ENCODE measurements at places on chromosomes 1 and 21. TPM values are rescaled to one million over a fixed set of nuclear protein-coding genes. Genes with fewer than 3 reads are reported as not detected.

DNA sequence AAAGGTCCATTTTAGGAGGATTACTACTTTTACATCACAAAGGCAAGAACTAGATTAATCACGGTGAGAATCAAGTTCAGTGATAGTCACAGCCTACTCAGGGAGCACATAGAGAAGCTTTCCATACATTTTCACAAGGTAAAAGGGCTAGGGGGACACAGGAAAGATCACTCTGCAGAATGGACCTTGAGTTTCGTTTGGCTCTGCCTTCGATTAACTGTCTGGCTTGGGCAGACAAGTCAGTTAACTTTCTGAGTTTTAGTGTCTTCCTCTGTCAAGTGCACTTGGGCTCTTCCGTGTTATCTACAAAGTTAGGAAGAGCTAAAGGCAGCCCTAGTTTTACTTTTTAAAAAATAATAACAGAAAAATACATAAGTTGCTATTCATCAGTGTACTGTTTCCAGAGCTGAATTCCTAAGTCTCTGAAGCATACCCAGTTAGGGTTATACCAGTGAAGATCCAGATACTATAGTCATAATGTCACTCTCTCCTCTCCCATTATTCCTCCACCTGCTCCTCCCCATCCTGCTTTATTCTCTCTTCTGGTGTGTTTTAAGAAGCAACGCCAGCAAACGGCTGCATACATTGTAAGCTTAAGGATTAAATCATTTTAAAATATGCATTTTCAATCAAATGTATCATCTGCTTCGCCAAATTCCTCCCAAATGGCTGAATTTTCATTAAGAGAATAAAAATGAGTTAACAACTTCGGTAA is 1.7 kb downstream of the CEP170 start:
- DNase-seq: no peak

DNA sequence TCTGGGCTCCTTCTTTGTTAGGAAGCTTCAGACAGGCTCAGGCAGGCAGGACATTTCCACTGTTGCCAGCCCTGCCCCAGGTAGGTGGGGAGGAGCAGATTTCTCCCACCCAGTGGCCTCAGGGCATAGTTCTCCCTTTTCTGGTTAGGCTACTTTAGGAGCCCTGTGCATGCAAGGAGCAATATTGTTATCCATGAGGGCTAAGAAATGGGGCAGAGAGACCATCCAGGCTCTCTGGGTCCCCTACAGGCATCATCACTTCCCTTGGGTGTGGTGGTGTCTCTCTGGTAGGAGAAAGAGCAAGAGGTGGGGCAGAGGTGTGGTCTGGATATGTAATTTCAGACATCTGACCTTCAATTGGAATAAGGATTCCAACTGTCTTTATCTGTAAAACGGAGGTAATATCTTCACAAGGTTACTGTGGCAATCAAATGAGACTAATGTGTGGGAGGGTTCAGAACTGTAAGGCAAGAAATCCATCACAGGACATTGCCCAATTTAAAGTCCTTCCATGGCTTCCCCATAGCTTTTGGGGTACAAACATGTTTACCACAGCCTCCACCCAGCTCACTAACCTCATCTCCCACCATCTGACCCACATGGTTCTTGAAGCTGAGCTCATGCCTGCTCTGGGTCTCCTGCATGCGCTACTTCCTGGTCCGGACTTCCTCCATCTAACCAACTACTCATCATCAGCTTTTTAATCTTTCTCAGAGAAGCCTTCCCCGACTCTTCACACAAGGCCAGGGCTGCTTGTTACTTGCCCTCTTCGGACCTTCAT is 26.1 kb downstream of the PCAT6 start:
- DNase-seq: no peak

CYP4X1 gene
- 20.4 TPM for total RNA-seq

DNA sequence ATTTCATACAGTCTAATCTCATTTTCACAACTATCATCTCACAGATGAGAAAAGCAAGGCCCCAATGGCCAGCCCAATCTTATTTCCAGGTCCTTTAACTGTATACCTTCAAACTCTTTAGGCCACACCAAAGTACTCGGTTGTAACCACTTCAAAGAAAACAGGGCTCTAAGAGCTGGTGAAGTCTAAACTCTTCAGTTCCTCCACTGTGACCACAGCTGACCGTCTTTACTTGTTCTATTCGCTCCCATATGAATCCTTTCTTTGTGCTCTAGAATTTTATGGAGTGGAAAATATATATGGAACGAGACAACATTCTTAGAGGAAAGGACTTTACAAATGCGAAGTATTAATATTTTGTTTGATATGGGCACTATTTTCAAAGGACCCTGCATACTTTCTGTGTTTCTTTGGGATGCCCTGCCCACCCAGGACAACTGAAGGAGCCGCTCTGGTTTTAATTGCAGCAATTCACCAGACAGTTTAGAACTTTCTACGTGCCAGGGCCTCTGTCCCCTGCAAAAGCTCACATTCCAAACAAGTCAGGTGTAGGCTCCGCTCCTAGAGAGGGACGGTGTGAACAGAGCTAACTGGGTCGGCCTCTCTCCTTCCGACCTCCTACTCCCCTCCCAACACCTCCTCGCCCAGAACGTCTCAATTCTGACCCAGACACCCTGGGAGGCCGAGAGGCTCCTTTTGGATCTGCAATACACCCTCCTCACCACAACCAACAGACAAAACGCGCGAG is 15.7 kb downstream of the IER5 start:
- no peak for DNase-seq

- no peak for DNase-seq
Measured at GRCh38 chr1:201140235-201140940, 13.4 kb upstream of the ASCL5 start.

DNA sequence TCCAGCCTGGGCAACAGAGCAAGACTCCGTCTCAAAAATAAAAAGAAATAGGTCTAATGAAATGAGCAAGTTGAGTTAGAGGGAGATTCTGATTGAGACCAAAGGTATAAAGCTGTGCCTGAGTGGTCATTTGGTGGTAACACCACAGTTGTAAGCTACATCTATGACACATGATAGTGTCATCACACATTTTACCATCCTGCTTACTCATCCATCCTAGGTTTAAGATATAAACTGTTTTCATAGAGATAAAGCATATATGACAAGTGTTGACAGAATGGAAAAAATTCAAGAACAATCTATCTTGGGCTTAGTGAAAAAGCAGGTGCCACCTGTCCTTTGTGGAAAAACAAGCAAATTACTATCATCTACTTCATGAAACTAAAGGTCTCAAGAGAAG is 7.1 kb upstream of the CFAP141 start:
- no peak for DNase-seq

DNA sequence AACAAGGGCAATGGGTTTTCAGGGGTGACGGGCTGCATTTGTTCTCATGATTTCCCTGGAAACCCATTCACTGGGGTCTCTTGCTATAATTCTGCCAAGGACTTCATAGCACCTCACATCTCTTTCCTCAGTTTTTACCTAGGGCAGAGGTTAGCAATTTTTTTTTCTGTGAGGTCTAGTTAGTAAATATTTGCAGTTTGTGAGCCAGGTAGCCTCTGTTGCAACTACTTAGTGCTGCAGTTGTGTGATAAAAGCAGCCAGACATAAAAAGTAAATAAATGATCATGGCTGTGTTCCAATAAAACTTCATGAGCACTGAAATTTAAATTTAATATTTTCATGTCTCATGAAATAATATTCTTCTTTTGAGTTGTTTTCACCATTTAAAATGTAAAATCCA is 37.7 kb downstream of the IFI44 start:
- DNase-seq: no peak

DNA sequence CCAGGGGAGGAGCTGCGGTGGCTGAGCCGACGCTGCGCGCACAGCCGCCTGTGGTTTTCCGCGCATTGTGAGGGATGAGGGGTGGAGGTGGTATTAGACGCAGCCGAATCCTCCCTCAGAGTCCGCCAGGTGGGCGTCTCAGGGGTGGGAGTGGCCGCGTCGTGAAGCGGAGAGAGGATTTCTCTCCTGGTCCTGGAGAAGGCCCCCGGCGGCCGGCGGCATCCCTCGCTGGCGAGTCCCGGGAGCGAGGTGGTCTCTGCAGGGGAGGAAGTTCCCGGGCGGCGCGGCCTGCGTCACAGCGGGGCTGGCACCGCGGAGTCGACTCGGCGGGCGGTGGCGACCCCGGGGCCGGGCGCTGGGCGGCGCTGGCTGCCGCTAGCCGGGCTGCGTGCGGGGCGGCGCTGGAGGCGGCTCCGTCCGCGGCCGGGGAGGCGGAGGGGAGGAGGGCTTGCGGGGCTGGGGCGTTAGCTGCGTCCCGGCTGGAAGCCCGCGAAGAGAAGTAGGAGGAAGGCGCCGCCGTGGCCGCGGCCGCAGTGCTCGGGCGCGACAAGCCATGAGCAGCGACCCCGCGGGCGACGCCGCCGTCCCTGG is at the start of gene LRRC8C:
LRRC8C (plus strand) TSS at position 464 of the 591 bp plus-strand sequence. CDS start 53,354 bp downstream, outside the sequence.
- peak; percentile 91 for DNase-seq

KRTAP13-2 gene
- total RNA-seq: not detected

DNA sequence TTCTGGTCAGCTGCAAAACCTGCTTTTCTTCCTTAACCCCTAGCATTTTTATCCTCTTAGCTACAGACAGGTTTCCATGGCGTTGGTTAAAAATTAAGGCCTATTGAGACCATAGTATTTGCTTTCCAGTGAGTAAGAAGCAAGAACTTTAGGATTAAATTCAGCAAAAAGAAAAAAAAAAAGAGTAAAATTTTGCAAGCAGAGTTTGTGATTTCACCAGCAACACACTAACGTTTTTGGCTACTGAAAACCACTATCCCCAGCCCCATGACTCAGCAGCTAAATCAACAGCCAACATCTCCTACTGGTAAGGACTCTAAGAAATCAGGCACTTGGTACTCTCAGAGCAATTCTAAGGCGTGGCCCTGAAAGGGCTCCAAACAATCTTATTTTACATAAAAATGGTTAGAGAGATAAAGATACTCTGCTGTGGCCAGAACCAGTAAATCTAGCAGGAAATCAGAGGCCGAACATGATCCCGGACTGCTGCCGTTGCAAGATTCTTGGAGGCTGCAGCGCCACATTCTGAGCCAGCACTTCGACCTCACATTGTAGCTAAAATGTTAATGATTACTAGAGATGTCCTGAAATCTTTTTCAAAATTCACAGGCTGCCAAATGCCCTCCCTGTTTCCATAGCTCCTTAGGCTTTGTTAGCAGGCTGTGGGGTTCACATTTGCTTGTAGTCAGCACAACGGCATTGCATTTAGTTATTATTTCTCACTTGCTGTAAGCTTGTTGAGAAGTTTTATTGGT is 1.6 kb upstream of the ENO1 start:
- DNase-seq: peak; percentile 90

PTGER3 gene
- total RNA-seq: 1.7 TPM

DCDC2B gene
- total RNA-seq: 7.2 TPM

- no peak for DNase-seq
Measured at GRCh38 chr1:220552672-220553260, 24.8 kb downstream of the MARK1 start.

DNA sequence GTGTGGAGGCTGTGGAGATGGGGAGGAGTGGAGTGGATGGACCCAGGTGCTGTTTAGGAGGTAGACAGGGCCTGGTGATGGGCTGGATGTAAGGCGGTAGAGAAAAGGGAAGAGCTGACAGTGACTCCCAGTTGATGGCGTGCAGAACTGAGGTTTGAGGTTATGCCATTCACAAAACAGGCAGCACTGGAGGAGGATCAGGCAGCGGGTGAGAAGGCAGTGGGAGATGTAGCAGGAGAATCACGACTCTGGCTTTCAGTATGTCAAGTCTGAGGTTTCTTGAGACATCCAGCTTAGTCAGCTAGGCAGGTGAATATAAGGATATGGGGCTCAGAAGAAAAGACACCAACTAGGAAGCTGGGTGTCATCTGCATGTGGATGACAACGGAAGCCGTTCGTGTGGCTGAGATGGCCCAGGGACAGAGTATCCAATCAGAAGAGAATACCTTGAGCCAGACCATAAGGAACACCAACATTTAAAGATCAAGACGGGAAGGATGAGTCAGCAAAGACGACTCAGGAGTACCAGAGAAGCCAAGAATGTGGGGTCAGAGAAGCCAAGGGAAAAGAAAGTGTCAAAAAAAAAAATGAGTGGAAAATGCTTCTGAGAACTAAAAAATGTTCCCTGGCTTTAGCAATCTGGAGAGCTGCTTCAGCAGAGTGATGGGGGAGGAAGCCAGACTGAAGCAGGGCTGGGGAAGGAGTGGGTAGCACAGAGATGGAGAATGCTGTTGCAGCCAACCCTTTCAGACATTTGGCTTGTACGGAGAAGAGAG is 15.2 kb downstream of the LRRN2 start:
- no peak for DNase-seq

VWA1 gene
- total RNA-seq: 72.6 TPM

C8B gene
- total RNA-seq: 1.9 TPM

DNA sequence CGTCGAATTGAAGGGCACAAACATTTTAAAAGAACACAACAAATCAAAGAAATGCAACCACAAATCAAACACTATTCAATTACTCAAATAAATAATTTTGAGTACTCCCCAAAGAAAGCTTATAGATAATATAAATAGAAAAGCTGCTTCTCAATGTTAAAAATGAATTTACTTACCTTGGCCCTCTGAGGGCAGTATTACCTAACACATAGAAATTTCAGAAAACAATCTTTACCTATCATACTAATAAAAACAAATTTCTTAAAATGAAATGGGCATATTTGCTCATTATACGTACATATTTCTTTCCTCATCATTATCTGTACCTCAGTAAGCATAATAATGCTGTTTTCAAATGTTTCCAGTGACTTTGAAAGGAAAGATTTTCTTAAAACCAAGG is 141.8 kb downstream of the AKT3 start:
- DNase-seq: no peak

GRCh38 chr1:166283600-166283999 is 116.8 kb upstream of the FAM78B start:
- no peak for DNase-seq

Data from lung (tissue), 17 donors.